ENCODE measurements at places on chromosomes 7 and 10. TPM values are rescaled to one million over a fixed set of nuclear protein-coding genes. Genes with fewer than 3 reads are reported as not detected.

The ELOVL3 gene
- total RNA-seq: 0.17 TPM

The SH2D4B gene
- total RNA-seq: not detected

The FAM180A gene
- total RNA-seq: not detected

The RBP3 gene
- not detected for total RNA-seq

The ZDHHC4 gene
- total RNA-seq: 52.5 TPM

The LIPK gene
- not detected for total RNA-seq

The LMOD2 gene
- total RNA-seq: not detected

The ANKRD61 gene
- total RNA-seq: not detected

The MINDY4 gene
- total RNA-seq: 6.8 TPM

The EMX2 gene
- not detected for total RNA-seq

The RPS24 gene
- total RNA-seq: 1,442 TPM

The H2BK1 gene
- not detected for total RNA-seq

The C10orf67 gene
- total RNA-seq: 1.8 TPM

The ZNF716 gene
- total RNA-seq: not detected

The HMX3 gene
- total RNA-seq: not detected

The ARHGEF35 gene
- 15.7 TPM for total RNA-seq

The CRYGN gene
- total RNA-seq: not detected

The GHRHR gene
- not detected for total RNA-seq

The EBLN1 gene
- total RNA-seq: not detected

The SRRM3 gene
- 0.17 TPM for total RNA-seq

The PLAU gene
- total RNA-seq: 85.7 TPM

The FFAR4 gene
- not detected for total RNA-seq

The STEAP1B gene
- 0.61 TPM for total RNA-seq

The SPDYE2B gene
- total RNA-seq: not detected

The PRR15 gene
- total RNA-seq: 4.5 TPM

The HOXA5 gene
- 11.0 TPM for total RNA-seq

The SFR1 gene
- 5.8 TPM for total RNA-seq

The ENTPD1 gene
- total RNA-seq: 0.17 TPM

The FAM241B gene
- 4.0 TPM for total RNA-seq

The SUPV3L1 gene
- 26.8 TPM for total RNA-seq

The IGFBP3 gene
- 1.2 TPM for total RNA-seq

The HOXA3 gene
- total RNA-seq: 2.0 TPM

Measured in mammary epithelial cell (primary cell).